ENCODE measurements at places on chromosomes 2 and 18.
A peak's percentile ranks its signal among the peaks of the same experiment; 100 is the strongest.

DNA sequence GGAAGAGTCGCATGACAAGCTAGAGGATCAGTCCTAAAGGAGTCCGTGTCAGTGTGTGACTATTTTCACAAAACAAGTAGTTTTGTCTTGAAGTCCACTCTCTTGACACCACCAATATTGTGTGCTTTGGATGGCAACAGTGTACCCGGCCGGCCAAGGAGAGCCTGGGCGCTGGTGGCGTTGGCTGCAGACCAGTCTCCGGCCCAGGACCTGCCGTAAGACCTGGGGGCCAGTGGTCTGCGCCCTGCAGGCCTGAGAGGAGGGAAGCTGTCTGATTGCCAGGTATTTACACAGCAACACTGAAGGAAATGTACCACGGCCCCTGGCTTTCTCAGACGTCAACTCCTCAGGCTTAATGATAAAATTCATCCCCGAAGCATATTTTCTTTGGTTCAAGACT lies 472.4 kb upstream of the SALL3 start:
- no peak for DNase-seq

DNA sequence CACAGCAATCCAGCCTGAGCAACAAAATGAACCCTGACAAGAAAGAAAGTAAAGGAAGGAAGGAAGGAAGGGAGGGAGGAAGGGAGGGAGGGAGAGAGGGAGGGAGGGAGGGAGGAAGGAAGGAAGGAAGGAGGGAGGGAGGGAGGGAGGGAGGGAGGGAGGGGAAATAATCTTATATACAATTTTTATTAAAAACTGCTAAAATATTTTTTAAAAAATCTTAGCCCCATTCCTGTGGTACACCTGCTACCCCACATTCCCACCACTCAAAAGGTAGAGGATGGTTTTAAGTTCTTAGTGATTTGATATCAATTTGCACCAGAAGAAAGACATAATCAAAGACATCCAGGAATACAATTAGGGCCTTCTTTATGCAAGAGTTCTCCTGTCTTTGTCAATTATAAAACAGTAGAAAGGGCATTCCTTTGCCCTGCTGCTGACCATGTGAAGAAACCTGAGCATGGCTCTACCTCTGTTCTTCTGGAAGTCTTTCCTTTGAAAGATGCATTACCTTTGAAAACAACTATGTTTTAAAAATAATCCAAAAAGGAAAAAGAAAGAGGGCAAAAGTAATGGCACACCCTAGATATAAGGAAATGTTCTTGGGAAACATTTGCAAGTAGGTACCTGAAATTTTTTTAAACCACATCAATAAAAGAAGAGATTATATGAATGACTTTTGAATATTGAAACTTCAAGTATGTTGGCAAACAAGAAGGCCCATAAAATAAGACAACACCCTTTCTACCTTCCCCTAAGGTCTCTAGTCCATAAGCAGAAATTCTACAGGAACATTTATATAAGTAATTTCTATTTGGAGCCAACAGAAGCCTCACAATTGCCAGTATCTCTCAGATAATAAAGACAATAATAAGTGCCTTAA lies 33.7 kb upstream of the ACVR2A start:
- no peak for DNase-seq

DNA sequence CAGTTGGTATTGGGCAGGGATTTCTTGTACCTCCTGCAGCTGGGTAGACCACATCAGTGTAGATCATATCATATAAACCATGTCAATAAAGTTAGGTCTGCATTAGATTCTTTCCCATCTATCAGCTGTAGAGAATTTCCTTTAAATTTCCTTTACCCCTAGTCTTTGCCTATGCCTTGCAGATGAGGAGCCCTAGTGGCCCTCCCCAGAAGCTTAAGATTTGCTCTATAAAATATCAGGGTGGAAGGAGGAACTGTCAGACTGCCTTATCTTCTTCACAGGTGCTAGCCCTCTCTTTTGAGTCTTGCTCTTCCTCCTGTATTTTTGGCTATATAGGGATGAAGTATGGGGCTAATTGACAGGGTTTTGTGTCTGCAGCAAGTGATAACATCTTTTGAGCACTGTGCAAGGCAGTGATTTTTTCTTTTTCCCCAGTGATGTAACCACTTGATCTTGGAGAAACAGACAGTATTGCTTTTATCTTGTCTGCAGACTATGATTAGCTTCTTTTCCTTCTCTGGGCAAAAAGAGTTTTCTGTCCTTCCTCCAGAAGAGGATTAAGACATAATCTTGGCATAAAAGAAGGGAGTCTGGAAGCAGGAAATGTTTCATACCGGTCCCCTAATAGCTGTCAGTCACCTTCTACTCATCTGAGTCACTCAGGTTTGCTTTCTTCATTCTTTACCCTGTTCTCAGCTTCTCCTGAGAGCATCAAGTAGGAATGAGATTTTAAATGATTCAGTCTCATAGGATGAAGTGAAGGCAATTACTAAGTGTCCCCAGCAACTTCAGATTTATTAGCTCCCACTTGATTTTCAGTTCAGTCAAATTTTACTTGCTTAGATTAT lies 286.4 kb downstream of the CDH19 start:
- DNase-seq = no peak

DNA sequence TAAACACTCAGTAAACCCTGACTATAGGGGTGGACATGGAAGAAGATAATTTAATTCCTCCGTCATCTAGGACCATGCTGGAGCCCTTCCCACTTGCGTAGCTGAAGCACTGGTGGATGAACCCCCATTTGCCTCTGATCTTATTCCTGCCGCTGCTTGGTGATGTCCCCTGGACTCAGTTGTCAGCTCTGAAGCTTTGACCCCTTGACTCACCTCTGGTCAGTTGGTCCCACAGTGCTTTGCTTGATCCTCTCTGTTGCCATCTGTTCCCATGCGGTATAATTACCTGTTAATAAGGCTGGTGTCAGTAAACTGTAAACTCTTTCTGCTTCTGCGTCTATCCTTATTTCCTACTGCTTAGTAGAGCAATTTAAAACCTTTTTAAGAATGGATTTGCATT lies 126.9 kb downstream of the SPTBN1 start:
- DNase-seq = no peak

DNA sequence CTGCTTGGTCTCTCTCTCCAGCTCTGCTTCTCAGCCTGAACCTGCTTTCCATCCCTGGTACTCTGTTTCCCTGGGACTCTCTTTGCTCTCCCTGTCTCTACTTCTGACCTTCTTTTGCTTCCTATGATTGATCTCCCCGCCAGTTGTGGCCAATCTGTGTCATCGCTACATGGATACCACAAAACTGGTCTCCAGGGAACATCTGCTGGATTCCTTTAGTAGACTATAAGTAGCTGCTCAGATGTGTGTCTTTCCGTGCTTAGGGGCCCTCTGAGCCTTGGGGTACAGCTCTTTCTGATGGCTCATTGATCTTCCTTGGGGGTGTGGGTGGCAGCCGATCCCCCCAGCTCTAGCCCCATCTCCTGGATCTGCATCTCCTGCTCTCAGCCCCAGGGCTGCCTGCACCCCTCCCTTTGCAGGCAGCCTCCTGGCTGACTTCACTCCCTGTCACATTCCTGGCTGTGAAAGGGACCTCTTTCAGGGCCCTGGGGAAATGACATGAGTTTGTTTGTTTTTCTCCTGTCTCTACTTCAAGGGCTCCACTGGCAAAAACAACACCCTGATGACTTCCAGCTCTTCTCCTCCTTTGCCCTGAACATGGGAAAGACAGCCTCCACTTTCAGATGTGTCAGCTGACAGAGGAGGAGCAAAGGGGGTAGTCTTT lies 333.7 kb downstream of the CYP26B1 start:
- DNase-seq = no peak

GRCh38 chr2:176200971-176201370 lies 12.5 kb downstream of the HOXD1 start:
- DNase-seq = no peak

- DNase-seq = peak; percentile 90
These were observed 211.9 kb downstream of the AGPS start for GRCh38 chr2:177604271-177605065.

DNA sequence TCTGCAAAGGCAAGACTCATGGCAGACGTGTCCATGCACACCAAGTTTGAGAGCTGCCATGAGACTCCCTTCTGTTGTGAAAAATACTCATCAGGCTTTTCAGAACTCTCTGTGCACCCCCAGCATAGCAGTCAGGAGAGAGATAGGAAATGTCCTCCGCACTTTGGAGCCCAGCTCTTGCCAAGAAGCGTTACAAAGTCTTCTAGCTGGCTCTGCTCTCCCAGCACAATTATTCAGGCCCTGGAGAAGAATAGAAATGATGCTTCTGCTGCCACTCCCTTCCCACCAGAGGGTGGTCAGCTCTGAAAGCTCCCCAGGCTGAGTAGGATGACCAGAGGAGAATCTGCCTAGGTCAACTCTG lies 594.4 kb upstream of the ID2 start:
- DNase-seq = no peak

GRCh38 chr2:26914659-26915310 lies 55.7 kb upstream of the MAPRE3 start:
- no peak for DNase-seq

- DNase-seq = no peak
These were observed 371.3 kb downstream of the SLC4A3 start for GRCh38 chr2:219998714-219999227.

- DNase-seq = peak; percentile 6
These were observed 156.0 kb downstream of the TFCP2L1 start for GRCh38 chr2:121128741-121129659.

- no peak for DNase-seq
These were observed 49.5 kb downstream of the PLEKHB2 start for GRCh38 chr2:131154647-131155046.

- no peak for DNase-seq
These were observed 70.9 kb downstream of the AFF3 start for GRCh38 chr2:100071335-100072043.

- no peak for DNase-seq
These were observed 328.5 kb downstream of the AGPS start for GRCh38 chr2:177721087-177721486.

- DNase-seq = peak; percentile 22
These were observed 1487.0 kb downstream of the LRP1B start for GRCh38 chr2:140643761-140644187.

- DNase-seq = no peak
These were observed 169.4 kb downstream of the LDLRAD4 start for GRCh38 chr18:13387855-13388548.

GRCh38 chr18:79496978-79497637 lies 101.4 kb downstream of the NFATC1 start:
- no peak for DNase-seq

DNA sequence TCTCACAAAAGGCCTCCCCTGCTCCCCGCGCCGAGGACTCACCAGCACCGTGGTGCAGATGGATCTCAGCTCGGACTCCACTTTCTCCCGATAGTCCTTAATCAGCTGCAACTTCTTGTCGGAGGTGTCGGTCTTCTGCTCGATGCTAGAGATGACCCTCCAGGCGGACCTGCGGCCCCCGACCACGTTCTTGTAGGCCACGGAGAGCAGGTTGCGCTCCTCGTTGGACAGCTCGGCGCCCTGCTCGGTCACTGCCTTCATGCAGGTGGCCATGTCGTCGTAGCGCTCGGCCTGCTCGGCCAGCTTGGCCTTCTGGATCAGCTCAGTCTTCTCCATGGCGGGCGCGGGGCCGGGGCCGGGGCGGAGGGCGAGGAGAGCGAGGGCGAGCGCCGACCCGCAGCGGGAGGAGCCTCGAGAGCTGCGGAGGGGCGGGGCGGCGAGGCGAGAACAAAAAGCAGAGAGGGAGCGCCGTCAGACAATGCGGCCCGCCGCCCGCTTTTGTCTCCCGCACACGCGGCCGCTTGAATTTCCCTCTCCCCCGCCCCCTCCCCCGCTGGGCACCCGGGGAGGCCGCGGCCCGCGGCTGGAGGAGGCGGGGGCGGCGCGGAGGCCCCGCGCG lies 571 bp downstream of the YWHAQ start:
- DNase-seq = peak; percentile 70

- no peak for DNase-seq
These were observed 395.6 kb upstream of the HS6ST1 start for GRCh38 chr2:128714285-128714684.

GRCh38 chr2:10059016-10059351 lies 15.6 kb downstream of the KLF11 start:
- no peak for DNase-seq

GRCh38 chr18:59517446-59518165 lies 158.5 kb upstream of the LMAN1 start:
- no peak for DNase-seq

DNA sequence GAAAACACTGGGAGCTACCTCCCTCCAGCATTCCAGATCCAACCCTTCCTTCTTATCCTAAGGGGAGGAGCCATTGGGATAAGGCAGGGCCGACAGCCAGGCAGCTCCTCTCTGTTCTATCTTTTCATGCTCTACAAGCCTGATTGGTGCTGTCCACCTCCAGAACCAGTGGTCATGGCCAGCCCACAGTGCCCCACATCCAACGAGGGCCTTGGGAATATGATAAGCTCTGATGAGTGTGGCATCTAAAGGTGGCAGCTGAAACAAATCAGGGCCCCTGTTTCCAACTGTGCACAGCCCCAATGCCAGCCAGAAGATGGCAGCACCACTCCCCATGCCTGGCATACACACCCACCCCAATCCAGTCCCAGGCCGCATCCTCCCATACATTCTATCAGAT lies 329.3 kb downstream of the C1D start:
- no peak for DNase-seq

DNA sequence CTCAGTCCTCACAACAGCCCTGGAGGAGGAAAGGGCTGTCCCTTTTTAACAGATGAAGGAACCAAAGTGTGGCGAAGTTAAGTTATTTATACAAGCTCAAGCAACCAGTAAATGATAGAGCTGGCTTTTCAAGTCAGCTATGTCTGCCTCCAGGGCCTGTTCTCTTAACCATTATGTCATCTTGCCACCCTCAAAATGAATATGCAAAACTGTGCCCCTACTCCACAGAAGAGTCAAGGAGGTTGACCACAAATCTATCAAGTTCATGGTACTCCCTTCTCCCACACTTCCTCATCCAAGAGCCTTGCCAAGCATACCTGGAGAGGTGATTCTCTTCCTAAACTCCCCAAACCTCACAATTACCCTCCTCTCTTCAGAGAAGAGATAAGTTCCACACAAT lies 37.3 kb upstream of the CREB1 start:
- no peak for DNase-seq

- peak; percentile 54 for DNase-seq
These were observed 2.0 kb downstream of the RAPH1 start for GRCh38 chr2:203532957-203533658.

- DNase-seq = no peak
These were observed 37.4 kb upstream of the SLC9A2 start for GRCh38 chr2:102581911-102582310.

- DNase-seq = no peak
These were observed 672.9 kb upstream of the ACVR2A start for GRCh38 chr2:147171941-147172340.

DNA sequence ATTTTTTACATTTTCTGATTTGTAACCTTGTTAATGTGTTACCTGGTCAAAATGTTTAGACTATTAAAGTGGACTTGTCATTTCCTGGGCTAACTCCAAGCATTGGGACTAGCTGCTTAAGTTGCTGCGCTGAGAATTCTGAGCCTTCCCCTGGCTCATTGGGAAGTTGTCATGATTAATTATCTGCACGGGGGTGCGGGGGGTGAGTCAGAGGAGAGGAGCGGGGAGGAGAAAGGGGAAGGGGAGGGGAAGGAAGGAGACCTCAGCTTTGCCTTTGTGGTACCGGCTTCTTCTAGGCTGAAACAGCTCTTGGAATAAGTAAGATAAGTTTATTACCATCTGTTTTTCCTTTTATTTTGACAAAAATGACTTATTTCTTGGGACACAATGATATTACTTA lies 52.9 kb upstream of the APCDD1 start:
- no peak for DNase-seq

GRCh38 chr2:219612577-219613286 lies 14.7 kb upstream of the SLC4A3 start:
- DNase-seq = no peak

All from muscle of arm (tissue), 14 donors.